ENCODE measurements at places on chromosomes 6 and 20.

DNA sequence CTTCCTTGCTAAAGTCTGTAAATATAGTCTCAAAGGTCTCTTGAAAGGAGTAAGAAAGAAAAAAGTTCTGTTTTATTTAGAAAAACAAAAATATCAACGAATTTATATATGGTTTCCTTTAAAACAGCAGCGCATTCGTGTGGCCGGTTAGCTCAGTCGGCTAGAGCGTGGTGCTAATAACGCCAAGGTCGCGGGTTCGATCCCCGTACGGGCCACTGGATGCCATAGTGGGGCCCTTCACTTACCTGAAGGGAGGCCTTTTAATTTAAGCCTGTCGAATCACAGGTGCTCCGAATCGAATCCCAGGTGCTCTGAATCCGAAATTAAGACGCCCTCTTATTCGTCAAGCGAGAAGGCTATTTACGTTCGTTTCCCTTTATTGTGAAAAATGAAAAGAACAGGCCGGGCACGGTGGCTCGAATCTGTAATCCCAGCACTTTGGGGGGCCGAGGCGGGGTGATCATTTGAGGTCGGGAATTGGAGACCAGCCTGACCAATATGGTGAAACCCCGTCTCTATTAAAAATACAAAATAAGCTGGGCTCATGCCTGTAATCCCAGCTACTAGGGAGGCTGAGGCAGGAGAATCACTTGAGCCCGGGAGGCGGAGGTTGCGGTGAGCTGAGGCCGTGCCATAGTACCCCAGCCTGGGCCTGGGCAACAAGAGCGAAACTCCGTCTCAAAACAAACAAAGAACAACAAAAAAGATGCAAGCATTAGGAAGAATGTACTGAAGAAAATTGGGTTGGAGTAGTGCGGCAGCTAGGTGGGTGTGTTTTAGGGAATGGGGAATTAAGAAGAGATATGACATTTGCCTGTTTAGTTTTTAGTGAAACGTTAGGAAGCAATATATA, 195.8 kb upstream of the ZNF184 start:
- DNase-seq, result no peak

DNA sequence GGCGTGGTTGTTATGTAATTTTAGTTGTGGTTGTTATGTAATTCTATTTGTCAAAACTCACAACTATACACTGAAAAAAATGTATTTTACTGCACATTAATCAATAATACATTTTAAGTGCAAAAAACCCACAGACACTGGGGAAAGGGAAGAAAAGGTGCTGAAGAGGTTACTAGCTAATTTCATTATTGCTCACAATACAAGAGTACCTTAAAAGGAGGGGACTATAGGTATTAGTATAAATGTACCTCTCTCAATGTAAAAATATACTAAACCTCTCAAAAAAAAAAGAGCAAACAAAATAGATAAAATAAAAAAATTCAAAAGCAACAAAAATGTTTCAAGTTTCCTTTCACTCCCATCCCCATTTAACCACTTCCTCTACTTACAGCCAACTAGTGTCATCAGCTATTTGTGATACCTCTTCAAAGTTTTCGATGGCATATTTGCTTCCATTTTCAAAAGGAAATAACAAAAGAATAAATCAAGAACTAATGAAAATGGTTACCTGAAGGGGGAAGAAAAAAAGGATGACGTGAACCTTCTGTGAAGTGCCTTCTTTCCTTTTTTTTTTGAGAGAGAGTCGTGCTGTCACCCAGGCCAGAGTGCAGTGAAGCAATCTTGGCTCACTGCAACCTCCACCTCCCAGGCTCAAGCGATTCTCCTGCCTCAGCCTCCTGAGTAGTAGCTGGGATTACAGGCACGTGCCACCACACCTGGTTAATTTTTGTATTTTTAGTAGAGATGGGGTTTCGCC, 30.2 kb downstream of the RANBP9 start:
- no peak for DNase-seq

GRCh38 chr6:72810571-72811280, 188.9 kb downstream of the KCNQ5 start:
- no peak for DNase-seq

DNA sequence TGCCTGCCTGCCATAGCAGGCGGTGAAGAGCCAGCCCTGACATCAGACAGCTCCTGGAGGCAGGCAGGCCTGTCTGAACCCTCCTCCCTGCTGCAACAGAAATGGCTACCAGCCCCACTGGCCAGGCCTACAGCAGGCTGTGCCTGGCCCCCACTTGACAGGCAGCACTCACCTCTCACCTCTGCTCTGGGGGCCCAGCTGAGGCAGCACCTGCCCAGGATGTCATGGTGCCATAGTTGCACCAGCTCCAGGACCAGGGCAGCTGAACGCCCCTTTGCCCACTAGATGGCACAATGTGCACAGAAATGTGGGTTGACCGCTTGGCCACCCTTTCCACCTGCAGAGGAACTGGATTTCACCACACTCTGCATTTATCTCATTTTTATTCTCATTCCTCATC, 30.6 kb downstream of the MRPL14 start:
- DNase-seq, result no peak

DNA sequence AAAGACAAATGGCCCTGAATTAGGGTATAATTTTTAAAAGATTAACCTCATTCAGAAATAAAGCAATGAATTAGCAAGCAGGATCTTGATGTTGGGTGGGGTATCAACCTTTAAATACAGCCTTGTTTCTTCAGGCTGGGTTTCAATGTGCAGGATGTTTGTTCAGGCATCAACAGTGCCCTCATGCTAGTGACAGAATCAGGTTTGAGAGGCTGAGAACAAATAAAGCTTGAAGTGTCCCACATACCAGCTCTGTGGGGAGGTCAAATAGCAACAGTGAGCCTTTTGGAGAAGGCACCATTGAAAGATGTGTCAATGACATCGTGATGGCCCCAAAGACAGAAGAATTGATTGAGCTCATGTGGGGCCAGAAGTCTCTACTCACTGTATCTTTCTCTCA, 68.2 kb downstream of the MTFR2 start:
- DNase-seq, result no peak

GRCh38 chr20:56259948-56260347, 11.4 kb downstream of the MC3R start:
- DNase-seq, result no peak

DNA sequence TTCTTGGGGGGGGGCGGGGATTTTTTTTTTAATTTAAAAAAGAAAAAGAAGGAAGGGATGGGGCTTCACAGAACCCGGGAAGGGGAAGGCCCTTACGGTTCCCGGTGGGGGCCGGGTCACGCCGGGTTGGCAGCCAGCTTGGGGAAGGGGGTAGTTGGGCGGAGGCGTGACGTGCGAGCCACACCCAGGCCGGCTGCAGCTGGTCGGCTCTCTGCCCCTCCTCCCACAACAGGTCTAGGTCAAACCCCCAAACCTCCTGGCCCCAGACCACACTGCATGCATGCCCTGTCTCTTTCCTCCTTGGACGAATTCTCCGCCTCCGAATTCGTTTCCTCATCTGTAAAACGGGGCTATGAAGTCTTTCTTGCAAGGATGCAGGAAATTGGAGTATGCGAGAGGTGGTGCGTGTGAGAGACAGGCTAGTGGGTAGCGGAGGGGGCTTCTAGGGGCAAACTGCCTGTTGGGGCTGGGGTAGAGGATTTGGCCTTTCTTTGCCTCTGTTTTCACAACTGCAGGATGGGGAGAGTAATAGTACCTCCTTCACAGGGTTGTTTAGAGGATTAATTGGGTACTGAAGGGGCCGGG, 828 bp downstream of the HCK start:
- DNase-seq, result peak; percentile 75

- no peak for DNase-seq
Measured at GRCh38 chr6:45272626-45273025, 55.5 kb upstream of the RUNX2 start.

DNA sequence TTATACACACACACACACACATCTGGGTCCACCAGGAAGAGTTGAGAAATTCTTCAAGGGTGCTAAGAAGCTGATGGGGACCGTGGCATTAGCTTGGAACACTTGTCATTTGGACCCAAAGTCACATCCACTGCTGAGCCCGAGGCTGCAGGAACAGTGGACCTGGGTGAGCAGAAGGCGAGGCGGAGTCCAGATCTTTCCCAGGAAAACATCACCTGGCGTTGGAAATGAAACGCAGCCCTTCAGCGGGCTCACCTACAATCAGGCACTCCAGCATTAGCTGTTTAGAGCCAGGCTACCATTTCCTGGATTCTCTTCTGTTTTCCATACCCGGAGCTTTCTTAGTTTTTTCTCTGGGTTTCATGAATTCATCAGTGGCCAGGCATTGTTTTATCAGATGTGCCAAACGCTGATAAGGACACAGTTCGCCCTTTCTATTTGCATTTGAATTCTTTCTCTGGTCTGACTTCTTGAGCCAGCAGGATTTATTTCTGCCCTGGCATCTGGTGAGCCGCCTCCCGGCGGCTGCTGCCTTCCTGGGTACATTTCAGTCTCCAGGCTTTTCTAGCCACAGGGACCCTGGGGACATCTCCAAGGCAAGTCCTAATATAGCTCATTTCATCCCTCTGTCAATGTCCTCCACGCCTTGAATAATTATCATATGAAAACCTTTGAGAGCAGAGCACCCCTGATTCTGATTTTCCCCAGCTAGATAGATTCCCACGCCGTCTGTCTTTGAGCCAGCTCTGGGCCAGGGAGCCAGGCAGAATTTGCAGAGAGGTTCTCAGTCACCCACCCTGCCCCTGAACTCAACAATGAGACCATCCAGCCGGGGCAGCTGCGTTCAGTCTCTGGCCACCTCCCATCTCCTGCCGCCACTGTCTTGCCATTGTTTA, 170.9 kb downstream of the TTLL2 start:
- no peak for DNase-seq
